Activated CD4-positive, alpha-beta T cell treated with anti-CD3 and anti-CD28 coated beads, Interleukin-2, amount 50 U/mL, for 48 hours (primary cell): ENCODE measurements at places on chromosomes 1 and 21.

- no peak for DNase-seq
Measured at GRCh38 chr1:15543251-15543588, 16.6 kb downstream of the DNAJC16 start.

GRCh38 chr1:36643371-36644270, 160.9 kb upstream of the CSF3R start:
- no peak for DNase-seq

DNA sequence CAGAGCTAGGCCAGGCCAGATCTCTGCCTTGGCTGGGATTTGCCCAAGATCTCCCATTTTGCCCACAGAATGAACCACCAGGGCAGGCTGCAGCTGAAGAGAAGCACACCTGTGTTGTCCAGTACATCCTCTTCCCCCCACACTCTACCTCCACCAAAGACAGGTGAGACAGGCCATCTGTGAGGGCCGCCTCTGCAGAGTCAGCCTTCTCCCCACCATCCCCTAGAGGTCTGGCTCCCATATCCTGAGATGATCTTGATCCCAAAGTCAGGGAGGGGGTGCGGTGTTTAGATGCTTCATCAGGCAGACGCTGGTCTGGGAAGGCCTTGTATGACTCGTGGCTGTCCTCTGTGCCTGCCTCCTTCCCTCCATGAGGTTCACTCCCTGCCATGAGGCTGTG, 28.7 kb downstream of the HYI start:
- no peak for DNase-seq

DNA sequence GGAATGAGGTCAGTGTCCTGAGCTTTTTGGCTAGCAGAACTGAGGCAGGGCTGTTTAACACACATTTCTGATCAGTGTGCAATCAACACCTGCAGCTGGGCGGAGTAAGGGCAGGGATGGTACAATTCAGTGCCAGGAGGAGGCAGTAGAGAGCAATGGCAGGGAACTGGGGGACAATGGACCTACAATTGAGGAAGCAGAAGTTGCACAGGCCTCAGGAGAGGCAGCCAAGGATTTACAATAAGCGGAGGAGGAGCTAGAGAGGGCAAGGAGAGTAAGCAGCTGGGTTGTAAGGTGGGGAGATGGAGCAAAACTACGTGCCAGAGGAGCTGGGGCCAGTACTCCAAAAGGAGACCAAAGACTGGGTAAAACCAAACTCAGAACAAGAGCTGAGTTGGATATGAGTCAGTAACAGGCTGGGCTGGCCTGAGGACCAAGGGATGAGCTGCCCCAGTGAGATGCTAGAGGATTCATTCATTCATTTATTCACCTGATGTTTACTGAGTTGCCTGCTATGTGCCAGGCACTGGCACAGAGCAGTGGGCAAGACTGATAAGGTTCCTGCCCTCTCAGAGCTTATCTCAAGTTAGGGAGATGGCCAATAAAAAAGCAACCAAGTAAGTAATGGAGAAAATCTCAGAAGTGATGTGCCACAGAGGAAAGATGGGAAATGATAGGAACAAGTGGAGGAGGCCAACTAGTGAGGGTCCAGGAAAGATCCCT, 10.4 kb upstream of the GALE start:
- DNase-seq = peak; percentile 71

DNA sequence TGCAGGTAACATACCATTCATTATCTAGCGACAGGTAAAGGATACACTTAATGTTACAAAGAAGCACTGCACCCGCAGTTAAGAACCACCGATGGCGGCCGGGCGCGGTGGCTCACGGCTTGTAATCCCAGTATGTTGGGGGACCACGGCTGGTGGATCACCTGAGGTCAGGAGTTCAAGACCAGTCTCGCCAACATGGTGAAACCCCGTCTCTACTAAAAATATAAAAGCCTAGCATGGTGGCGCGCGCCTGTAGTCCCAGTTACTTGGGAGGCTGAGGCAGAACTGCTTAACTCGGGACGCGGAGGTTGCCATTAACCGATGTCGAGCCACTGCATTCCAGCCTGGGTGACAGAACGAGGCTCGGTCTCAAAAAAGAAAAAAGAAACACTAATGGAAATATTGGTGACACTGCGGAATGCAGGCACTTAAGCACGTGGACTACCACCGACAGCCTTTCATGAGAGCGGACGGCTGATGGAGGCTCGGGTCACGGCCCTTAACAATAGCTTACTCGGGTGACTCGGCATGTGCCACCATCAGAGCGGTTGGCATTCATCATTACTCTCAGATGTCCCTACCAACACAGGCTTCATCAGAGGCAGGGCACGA, 542 bp downstream of the GAS5 start:
- DNase-seq = no peak

DNA sequence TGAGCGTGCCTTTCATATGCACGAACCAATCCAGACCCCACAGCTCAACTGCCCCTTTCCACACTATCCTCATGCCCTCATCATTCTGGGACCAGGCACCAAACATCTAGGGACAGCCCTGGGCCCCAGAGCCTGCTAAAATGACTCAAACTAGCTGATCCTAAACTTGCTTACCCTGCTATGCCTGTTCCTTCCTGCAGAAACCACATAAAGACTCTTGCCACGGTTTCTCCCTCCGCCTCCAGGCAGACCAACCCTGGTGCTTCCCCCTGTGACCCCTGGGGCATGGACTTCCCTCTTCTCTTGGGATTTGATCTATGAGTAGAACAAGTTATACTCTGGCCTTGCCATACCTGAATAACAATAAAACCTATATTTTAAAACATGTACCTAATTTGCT, 138.0 kb upstream of the CD34 start:
- DNase-seq = no peak

- peak; percentile 48 for DNase-seq
Measured at GRCh38 chr1:209850342-209850979, 22.7 kb downstream of the UTP25 start.

DNA sequence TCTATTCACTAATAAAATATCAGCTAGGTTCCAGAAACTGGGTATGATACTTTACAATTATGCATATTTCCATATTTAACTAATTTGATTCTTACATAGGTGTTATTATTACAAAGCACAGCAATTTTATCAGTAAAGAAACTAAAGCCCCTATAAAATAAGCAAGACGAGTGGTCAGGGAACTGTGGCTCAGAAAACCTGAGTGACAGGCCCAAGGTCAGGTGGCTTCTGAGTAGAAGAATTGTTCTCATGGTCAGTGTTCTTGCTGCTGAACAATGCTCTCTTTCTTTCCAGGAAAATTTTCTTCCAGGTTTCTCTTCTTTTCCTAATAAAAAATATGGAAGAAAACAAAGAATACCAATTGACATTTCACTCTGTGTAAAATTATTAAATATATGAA, 2.2 kb upstream of the ATP6V1G3 start:
- DNase-seq = no peak

DNA sequence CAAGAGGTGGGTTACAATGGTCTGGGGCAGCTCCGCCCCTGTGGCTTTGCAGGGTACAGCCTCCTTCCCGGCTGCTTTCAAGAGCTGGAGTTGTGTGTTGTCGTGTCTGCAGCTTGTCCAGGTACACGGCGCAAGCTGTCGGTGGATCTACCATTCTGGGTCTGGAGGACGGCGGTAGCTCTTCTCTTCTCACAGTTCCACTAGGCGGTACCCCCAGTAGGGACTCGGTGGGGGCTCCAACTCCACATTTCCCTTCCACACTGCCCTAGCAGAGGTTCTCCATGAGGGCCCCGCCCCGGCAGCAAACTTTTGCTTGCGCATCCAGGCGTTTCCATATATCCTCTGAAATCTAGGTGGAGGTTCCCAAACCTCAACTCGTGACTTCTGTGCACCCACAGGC, 12.3 kb upstream of the CDCP2 start:
- no peak for DNase-seq
